ENCODE measurements at places on chromosomes 16 and 17. TPM values are rescaled to one million over a fixed set of nuclear protein-coding genes. Genes with fewer than 3 reads are reported as not detected.

- peaks cover 11% of the 10 kb centered on the region for H3K4me1 ChIP-seq
- no peaks in the 10 kb centered on the region for H3K36me3 ChIP-seq
- H3K27me3 ChIP-seq: peaks cover 76% of the 10 kb centered on the region
- DNase-seq: peak; percentile 28
These were observed 681 bp downstream of the USP43 start for GRCh38 chr17:9645851-9646545.

GRCh38 chr17:73863761-73864535, 219.7 kb upstream of the SDK2 start:
- no peak overlapping the region for H3K4me3 ChIP-seq
- no peak overlapping the region for H3K27ac ChIP-seq
- no peaks in the 10 kb centered on the region for H3K36me3 ChIP-seq
- H3K4me1 ChIP-seq: no peaks in the 10 kb centered on the region

GRCh38 chr16:80389338-80389737, 151.5 kb upstream of the DYNLRB2 start:
- peaks cover 8% of the 10 kb centered on the region for H3K27me3 ChIP-seq
- no peak overlapping the region for H3K4me3 ChIP-seq

- H3K4me3 ChIP-seq: no peak overlapping the region
- no peaks in the 10 kb centered on the region for H3K27me3 ChIP-seq
- no peak overlapping the region for H3K27ac ChIP-seq
- H3K36me3 ChIP-seq: no peaks in the 10 kb centered on the region
- peaks cover 21% of the 10 kb centered on the region for H3K4me1 ChIP-seq
These were observed 3.4 kb downstream of the ZNF688 start for GRCh38 chr16:30567991-30568638.

GRCh38 chr16:79348521-79349306, 251.8 kb downstream of the MAF start:
- H3K4me1 ChIP-seq: no peaks in the 10 kb centered on the region
- no peak for DNase-seq
- no peaks in the 10 kb centered on the region for H3K36me3 ChIP-seq
- peaks cover 30% of the 10 kb centered on the region for H3K27me3 ChIP-seq

GRCh38 chr16:85321509-85322271, 209.4 kb upstream of the CIBAR2 start:
- H3K4me3 ChIP-seq: no peak overlapping the region
- peaks cover 31% of the 10 kb centered on the region for H3K4me1 ChIP-seq
- no peaks in the 10 kb centered on the region for H3K36me3 ChIP-seq
- peak; percentile 95 for DNase-seq
- peak overlapping the region; percentile 76 for H3K27ac ChIP-seq

- no peak overlapping the region for H3K4me3 ChIP-seq
- H3K4me1 ChIP-seq: peaks cover 28% of the 10 kb centered on the region
- no peaks in the 10 kb centered on the region for H3K36me3 ChIP-seq
- H3K27me3 ChIP-seq: no peaks in the 10 kb centered on the region
- no peak for DNase-seq
These were observed 1.7 kb downstream of the VTN start for GRCh38 chr17:28368306-28368831.

BLMH gene
- 9.6 TPM for polyA plus RNA-seq

DNA sequence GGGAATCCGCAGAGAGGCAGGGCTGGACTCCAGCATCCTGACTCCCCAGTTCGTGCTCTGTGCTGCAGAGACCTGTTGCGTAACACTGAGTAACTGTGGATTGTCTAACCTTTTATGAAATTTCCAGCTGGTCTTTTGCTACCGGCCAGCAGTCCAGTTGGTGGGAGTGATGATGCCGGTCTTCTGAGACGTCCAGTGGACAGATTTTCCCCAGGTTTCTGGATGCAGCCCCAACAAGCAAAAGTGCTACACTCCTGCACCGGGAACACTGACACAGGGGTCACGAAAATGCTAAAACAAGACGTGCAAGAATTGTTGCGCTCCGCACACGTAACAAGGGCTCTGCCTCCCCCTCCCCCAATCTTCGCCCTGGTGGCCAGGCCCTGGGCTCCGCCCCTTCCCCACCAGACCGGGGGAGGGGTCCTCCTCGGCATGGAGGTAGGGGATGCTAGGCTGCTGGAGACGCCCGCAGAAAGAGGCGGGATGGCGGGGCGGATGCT, 701 bp upstream of the MRC2 start:
- H3K27me3 ChIP-seq: peaks cover 36% of the 10 kb centered on the region
- peak overlapping the region; percentile 87 for H3K27ac ChIP-seq
- peak overlapping the region; percentile 51 for H3K4me3 ChIP-seq
- DNase-seq: peak; percentile 46
- no peaks in the 10 kb centered on the region for H3K36me3 ChIP-seq
- no peaks in the 10 kb centered on the region for H3K4me1 ChIP-seq

GRCh38 chr16:19861811-19862327, 22.8 kb downstream of the GPRC5B start:
- H3K36me3 ChIP-seq: no peaks in the 10 kb centered on the region
- H3K27ac ChIP-seq: peak overlapping the region; percentile 47
- H3K4me1 ChIP-seq: no peaks in the 10 kb centered on the region
- H3K27me3 ChIP-seq: no peaks in the 10 kb centered on the region
- H3K4me3 ChIP-seq: peak overlapping the region; percentile 31
- DNase-seq: no peak

GRCh38 chr16:88760424-88761142, 24.4 kb downstream of the PIEZO1 start:
- H3K36me3 ChIP-seq: peaks cover 19% of the 10 kb centered on the region
- DNase-seq: no peak
- no peak overlapping the region for H3K27ac ChIP-seq
- no peak overlapping the region for H3K4me3 ChIP-seq

Data from heart right ventricle (tissue), 16 donors.